ENCODE measurements at places on chromosomes 5 and 9.

- no peak for DNase-seq
Measured at GRCh38 chr9:106877345-106877744, 14.4 kb downstream of the ZNF462 start.

DNA sequence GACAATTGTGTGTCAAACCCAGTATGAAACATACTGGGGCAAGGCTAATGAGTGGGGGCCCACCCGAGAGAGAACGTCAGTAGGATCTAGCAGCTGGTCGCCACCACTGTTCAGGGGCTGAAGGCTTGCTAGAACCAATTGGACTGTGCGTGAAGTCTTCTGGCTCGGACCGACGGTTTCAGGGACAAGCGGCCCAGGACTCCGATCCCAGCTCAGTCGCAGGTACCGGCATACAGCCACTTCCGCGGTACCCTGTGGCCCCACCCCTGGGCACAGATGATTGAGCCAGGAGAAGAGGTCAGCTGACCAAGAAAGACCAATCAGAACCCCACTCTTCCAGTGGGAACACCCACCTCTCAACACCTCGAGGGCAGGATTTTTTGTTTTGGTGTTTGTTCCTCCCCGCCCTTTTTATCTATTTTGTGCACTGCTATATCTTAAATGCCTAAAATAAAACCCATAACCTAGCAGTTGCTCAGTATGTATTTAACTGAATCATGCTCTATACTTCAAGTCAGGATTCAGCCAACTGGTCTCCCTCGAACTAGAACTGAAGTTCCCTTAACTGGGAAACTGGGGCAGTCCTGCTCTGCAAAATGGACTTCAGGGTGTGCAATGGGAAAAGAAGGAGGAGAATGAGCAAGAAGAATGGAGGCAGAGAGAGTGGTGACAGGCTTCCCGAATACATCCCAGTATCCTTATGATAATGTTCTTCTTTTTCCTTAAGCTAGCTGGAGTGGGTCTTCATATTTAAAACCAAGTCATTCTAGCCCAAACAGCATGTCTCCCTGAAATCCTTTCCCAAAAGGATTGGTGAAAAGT is 21.1 kb upstream of the CPEB4 start:
- no peak for DNase-seq

GRCh38 chr5:41067714-41068568 is 3.2 kb downstream of the MROH2B start:
- no peak for DNase-seq

DNA sequence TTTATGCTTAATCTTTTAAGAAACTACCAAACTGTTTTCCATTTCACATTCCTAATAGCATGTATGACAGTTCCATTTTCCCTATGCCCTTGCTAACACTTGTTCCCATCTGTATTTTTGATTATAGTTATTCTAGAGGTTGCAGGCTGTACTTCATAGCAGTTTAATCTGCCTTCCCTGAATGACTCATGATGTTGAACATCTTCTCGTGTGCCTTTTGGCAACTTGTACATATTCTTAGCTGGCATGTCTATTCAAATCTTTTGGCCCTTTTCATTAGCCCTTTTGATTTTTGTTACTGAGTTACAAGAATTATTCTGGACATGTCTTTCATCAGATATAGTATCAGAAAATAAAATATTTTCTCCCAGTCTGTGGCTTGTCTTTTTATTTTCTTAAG is 320.3 kb downstream of the DIRAS2 start:
- no peak for DNase-seq

- no peak for DNase-seq
Measured at GRCh38 chr5:151110992-151111391, 30.2 kb upstream of the TNIP1 start.

- DNase-seq: no peak
Measured at GRCh38 chr9:106960258-106960657, 97.3 kb downstream of the ZNF462 start.

DNA sequence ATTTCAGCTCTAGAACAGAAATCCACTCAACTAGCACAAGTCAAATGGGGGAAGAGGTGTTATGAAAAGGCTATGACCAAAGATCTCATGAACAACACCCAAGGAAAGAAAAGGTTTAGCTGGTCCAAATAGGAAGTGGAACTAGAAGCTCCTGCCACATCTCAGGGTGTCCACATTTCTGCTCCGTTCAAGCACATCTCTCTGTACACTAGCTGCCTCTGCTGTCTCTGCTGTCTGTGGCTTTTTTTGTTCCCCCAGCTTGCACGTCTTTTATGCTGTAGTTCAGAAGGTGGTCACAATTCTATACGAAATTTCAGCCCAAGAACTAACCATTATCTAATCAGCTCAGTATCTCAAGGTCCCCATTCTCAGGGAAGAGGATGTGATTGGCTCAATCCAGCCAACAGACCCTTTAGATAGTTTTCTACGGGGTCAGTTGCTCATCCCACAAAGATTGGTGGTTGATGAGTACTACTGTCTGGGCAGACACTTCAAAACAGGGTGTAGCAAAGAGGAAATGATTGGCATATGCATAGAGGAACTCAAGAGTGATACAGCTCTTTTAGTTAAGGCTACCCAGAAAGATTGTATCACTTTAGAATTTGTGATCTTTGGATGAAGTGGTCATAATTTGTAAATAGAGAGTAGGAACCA is 44.0 kb downstream of the FANCC start:
- no peak for DNase-seq

GRCh38 chr9:121206516-121207370 is 5.1 kb upstream of the RAB14 start:
- no peak for DNase-seq

DNA sequence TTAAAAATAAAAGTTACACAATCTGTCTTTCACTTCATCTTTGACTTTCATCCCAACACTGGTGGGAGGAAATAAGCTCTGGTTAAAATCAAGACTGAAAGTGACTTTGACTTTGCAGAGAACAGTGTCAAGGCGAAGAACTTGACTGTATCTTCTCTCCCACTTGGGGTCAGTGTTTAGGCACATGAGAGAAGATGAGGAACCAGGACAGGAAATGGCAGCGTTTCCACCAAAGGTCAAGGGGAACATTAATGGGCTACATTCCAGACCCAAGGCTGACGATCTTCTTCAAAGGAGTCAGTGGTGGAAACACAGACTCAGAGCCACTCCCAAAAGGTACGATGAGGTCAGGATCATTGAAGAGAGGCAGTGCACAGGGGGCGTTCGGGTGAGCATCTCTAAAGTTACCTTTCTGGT is 409.5 kb downstream of the ARHGEF28 start:
- no peak for DNase-seq

- DNase-seq: no peak
Measured at GRCh38 chr9:132557159-132557558, 25.2 kb upstream of the BARHL1 start.

GRCh38 chr5:132110930-132111329 is 37.3 kb downstream of the CSF2 start:
- DNase-seq: no peak

DNA sequence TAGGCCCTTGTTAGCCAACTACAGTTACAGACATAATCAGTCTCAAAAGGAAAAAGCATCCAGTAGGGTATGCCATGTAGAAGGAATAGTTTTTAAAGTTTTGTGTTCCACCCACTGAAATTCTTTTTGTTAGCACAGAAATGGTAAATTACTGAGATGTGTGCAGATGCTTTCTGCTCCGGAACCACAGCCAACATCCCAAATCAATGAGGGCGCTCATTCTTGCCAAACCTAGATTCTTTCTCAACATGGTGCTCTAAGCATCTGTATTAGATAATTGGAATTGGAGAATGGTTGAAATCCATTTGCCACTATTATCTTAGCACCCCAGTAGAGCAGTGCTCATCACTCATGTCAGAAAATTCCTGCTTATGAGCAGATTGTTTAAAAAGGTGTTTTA is 127.8 kb downstream of the SEC61B start:
- no peak for DNase-seq

GRCh38 chr9:70484232-70485130 is 70.0 kb upstream of the KLF9 start:
- DNase-seq: peak; percentile 56

DNA sequence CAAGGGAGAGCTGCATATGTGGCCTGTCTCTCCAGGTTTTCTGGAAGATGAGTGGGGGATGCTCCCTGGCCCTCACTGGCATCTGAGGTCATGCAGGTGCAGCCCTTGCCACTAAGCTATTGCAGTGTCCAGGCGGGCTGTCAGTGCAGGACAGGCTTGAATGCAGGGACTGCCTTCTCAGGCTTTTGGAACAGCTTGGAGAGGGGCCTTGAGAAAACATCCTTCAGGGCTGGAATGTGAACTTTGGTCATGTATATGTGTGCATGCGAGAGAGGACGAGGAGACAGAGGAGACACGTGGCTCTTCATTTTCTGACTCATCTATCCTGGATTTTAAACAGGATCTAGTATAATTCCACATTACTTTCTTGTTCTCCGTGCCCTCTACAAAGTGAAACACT is 90.3 kb downstream of the MACROH2A1 start:
- DNase-seq: no peak

DNA sequence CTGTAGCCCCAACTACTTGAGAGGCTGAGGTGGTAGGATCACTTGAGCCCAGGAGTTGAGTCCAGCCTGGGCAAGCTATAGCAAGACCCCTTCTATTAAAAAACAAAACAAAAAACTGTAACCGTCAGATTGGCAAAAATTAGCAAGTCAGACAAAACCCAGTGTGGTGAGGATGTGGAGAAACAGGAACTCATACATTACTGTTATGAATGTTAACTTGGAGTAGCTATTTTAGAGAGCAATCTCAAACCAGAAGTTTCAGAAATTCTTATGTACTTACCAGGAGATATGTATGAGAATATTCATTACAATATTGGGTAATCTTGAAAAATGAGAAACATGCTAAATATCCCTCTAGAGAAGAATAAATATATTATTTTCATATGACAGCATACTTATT is 120.3 kb downstream of the INVS start:
- no peak for DNase-seq

DNA sequence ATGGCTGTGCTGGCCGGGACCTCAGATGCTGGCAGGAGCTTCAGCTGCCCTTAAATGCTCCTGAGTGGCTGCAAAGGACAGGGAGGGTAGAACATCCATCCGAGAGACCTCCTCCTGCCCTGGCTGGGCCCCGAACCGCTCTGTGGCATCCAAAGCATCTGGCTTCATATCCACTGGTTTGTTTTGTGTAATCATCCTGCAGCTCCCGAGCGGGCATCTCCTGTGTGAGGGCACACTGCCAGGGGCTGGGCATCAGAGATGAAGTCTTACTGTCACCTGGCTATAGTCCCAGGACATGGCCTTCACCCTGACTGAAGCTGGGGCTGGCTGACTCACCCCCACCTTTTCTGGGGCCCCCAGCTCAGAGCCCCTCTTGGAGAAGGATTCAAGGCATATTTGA is 18.5 kb upstream of the NTNG2 start:
- DNase-seq: peak; percentile 43

DNA sequence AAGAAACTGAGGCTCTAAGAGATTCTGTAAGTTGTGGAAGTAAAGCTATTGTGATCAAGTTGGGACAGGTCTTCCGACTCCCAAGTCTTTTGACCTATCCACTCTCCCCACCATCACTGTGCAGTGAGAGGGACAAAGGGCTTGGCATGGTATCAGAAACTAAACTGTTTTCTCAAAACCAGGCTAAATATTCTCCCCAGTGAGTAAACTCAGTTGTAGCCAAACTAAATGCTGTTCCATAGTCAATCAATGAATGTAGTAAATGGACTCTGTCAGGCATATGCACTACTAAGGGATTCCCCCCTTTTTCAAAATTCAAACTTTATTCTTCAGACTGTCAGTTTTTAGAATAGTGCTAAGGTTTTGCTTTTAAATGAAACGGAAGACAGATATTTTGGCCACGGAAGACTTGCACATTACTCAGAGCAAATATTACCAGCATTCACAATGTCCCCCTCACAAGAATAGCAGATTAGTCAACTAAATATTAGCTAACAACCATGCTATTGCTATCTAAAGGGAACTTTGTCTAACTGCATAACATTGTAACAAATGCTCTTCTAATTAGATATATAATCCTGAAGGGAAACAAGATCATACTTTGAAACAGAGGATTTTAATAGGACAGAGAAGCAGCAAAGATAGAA is 7.1 kb downstream of the PRKAA1 start:
- DNase-seq: no peak

- no peak for DNase-seq
Measured at GRCh38 chr9:127204771-127205470, 59.7 kb upstream of the GARNL3 start.

GRCh38 chr5:155015239-155015638 is 1.7 kb downstream of the KIF4B start:
- no peak for DNase-seq

- DNase-seq: no peak
Measured at GRCh38 chr5:2538169-2538568, 213.3 kb downstream of the IRX2 start.

GRCh38 chr5:37881359-37881758 is 41.5 kb upstream of the GDNF start:
- no peak for DNase-seq

- DNase-seq: no peak
Measured at GRCh38 chr9:3200331-3200774, 325.4 kb downstream of the RFX3 start.

DNA sequence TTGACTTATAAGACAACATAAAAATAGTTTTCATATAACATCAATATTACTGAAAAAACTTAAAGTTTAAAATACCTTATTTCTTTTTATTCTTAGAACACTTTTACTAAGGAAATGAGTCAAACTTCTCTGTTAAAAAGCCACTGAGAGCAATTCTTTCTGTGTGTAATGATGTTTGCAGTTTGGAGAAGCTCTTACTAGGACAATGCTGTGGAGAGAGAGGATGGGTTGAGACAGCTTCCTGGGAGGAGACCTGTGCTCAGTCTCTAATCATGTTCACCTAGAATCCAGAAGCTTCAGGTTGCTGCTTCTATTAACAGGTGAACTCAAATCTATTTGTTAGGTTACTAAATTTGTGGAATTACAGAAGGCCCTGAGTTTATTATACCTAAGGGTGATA is 198.5 kb downstream of the DNAH5 start:
- no peak for DNase-seq

DNA sequence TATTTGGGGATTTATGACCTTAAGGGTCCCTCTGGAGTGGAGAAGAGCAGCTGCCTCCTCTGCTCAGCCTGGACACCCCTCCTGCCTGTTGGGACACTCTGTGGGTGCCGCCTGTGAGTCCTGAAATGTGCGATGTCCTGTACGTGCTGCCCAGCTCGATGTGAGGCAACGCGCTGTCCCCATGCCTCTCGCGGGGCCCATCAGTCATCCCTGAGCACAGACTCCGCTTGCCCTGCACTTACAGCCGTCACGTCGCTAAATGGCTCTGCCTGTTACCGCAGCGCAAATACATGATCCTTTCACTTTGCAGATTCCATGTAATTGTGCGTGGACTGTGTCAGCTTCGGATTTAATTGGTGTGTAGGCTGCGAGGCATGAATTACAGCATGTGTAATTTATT is 27.1 kb downstream of the IRX4 start:
- no peak for DNase-seq

DNA sequence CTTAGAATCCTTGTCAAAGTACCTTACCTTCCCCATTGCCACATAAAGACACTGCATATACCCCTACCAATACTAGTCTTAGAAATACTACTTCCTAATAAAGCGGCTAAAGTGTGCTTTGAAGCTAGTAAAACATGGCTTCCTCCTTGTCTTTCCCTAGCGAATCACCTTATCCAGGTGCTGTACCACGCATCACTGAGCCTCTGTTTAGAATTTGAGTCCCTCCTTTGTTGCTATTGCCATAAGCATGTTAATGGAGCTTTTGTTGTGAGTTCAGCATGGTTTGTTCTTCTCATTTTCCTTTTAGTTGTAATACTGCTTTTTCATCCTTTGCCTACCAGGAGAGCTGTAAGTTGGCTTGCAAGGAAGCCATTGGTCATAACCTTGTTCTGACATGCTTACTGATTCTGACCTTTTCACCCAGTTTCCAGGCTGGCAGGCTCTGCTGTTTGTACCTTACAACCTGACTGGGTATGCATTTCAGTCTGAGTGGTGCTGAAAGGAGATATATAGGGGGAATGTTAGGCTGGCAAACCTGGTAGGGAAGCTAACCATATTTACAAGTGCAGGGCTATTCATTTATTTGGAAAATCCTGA is 49.8 kb downstream of the LMNB1 start:
- no peak for DNase-seq
